ENCODE measurements at places on chromosomes 3 and 15.

- DNase-seq: no peak
Observed at GRCh38 chr3:195540027-195540426, 3.1 kb downstream of the PPP1R2 start.

- DNase-seq: no peak
Observed at GRCh38 chr3:12424635-12425319, 59.5 kb upstream of the TSEN2 start.

- DNase-seq: no peak
Observed at GRCh38 chr3:43998836-43999727, 242.6 kb upstream of the TOPAZ1 start.

DNA sequence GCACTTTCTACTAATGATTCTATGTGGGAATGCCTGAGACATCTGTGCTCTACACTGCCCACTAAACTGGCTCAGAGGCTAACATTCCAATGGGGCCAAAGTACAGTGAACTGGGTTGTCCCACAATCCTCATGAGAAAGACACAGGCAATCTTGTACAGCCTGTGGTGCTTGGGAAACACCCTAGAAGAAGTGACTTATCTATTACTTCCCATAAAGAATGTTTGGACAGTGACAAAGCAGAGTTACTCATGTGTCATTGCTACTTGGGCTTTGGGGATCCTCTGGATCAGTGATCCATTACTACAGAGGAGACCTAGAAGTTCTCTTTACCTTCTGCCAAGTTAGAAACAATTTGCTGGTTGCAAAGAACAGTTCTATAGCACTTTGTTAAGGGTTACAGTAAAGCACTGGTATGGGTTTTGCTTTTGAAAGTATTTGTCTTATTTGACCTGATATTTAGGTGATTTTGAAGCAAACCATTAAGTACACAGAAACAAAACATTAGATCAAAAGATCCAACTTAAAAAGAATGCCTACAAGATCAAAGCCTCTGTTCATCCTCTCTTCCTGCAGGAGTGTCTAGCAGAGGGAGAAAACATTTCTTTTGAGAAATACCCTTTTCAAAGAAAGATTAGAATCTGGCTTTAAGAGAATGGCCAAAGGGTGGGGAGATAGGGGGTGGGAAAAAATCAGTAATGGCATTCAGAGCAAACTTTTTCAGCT lies 75.8 kb downstream of the CTNNB1 start:
- DNase-seq: no peak

DNA sequence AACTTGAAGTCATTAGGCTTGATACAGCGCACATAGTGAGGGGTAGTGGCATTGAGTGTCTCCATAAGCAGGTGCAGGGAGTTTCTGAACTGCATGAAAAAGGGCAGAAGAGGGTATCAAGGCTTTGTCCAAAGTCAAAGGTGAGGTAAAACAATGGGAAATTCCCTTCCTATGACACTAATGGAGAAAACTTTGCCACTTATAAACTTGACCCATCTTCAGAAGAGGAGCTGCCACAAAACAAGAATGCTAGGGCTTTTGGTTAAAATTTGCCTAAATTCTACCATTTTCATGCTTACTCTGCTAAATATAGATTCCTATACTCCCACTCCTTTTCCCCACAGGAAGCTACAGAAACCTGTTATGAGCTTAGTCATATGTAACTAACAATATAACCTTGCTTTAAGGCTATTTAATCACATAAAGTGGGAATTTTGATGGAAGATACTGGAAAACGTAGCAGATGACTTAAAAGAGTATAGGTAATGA lies 87.5 kb upstream of the MYO5C start:
- DNase-seq: no peak

DNA sequence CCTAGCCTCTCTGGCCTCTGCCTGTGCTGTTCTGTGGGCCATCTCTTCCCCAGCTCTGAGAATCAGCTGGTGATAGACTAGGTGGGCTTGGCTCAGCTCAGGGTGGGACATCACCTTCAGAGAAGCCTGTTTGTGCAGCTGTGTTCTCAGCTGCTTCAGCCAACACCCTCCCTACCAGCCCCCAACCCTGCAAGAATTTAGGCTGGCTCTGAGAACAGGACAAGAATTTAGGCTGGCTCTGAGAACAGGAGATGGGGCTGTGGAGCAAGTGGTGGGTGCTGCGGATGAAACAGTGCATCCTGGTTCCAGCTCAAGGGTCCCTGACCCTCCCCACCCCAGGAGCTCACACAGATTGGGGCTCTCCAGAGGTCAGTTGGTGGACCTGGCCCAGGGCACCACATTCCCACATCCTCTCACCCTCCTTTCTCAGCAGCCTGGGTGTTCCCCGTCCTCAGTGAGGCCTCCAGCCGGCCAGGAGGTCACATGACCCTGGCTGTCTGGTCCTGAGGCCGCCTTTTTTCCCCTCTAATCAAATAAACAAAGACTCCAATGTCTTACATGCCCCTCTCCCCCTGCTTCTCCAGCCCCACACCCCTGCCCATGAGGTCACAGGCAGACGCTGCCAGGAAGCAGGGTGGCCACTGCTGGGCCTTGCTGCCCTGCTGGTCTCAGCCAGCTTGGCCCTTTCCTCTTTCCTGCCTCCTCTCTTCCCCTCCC lies 14.9 kb downstream of the PLEKHO2 start:
- no peak for DNase-seq

- no peak for DNase-seq
Observed at GRCh38 chr15:62164396-62165103, 535 bp downstream of the C2CD4B start.

- DNase-seq: no peak
Observed at GRCh38 chr3:42653560-42654330, at the start of gene ZBTB47. ZBTB47 (plus strand) TSS chr3:42653697; CDS start chr3:42658356, 4,659 bp downstream.

- DNase-seq: no peak
Observed at GRCh38 chr3:120823156-120823555, 80.6 kb downstream of the GTF2E1 start.

GRCh38 chr15:63727542-63727941 lies 106.2 kb downstream of the HERC1 start:
- no peak for DNase-seq

GRCh38 chr3:155024006-155024638 lies 56.0 kb upstream of the MME start:
- DNase-seq: no peak

- DNase-seq: no peak
Observed at GRCh38 chr15:37813306-37813705, 121.1 kb upstream of the TMCO5A start.

DNA sequence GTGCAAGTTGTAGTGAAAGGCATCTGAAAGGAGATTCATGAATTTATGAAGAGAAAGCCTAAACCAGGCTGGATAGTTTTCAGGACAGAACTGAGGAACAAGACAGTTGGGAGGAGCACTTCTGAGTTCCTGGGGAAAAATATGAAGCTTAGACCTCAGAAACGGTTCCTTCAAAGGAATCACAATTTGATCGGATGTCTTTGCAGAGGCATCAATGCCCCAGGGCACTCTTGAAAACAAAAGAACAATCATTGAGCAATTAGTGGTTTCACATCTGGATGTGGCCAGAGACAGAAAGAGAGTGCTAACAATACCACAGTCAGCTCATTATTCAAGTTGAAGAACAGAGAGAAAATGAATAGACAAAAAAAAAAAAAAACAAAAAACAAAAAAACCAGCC lies 86.2 kb downstream of the KLF13 start:
- no peak for DNase-seq

DNA sequence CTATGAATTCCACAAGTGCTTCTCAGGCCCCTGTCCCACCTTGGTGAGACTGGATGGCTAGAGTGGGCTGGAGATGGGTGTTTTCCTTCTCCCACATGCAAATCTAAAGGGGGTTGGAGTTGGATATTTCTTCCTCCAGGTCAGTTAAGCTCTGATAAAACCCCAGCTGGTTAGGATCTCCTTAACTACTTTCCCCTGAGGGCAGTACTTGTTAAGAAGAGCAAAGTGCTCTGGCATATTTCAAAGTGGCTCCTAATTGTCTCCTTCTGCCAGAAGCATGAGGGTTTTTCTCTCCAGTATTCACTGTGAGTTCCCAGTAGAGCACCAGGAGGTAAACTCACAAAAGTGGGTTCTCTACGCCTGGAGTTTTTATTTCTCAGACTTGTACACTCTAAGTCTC lies 31.4 kb downstream of the COL6A6 start:
- DNase-seq: no peak

DNA sequence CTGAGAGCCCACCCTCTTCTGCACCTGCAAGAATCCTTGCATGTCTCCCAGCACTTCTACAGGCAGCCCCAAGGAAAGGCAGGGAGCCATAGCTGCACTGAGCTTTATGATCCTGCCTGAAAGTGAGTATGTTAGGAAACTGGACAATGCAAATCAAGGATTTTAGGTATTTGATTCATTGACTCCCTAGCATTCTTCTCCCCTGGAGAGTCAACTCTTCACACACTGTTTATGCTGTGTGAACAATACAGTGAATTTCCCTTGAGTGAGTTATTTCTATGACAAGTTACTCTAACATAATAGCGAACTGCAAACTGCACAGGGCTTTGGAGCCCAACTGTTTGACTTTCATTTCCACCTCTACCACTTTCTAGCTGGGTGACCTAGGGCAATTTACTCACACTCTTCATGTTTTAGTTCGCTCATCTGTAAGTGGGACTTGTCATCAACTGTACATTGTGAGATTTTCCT lies 96.0 kb upstream of the PHLDB2 start:
- DNase-seq: no peak

GRCh38 chr3:119013951-119014350 lies 20.7 kb downstream of the IGSF11 start:
- no peak for DNase-seq

GRCh38 chr3:167160781-167161180 lies 219.3 kb downstream of the ZBBX start:
- no peak for DNase-seq

GRCh38 chr15:64810497-64811326 lies 14.7 kb downstream of the PIF1 start:
- no peak for DNase-seq

DNA sequence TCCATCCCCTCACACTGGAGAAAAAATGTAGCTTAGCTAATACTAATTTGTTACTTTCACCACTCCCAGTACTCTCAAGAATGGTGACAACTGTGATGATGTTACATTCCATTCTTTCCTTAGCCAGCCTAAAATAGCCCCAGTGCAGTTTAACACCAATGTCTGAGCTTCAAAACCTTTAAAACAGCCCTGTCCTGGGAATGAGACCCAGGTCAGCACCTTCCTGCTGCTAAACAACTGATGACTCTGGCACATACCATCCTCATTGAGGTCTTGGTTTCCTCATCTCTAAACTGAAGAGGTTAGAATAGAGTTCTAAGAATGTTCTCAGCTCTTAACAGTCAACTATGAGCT lies 3.8 kb downstream of the SCAMP2 start:
- DNase-seq: no peak

GRCh38 chr15:78049691-78050440 lies 27.6 kb downstream of the TBC1D2B start:
- peak; percentile 28 for DNase-seq

DNA sequence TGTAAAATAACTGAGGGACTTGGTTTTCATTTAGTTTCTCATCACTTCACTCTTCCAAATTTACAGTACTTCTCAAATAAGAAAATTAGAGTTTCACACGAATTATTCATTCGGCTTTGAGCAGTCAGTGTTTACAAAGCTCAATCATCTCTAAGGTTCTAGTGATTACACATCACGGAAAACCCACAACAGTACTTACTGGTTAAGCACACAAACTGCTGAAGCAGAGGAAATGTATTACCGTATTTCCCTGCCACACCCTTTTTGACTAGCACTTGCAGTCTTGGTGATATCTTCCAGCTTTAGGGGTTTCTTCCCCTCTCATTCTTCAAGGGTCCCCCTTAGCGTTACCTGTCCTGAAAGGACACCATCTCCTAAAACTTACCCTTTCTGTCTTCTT lies 164.8 kb upstream of the CDIN1 start:
- DNase-seq: no peak

GRCh38 chr15:39946862-39947261 lies 12.9 kb downstream of the EIF2AK4 start:
- no peak for DNase-seq

DNA sequence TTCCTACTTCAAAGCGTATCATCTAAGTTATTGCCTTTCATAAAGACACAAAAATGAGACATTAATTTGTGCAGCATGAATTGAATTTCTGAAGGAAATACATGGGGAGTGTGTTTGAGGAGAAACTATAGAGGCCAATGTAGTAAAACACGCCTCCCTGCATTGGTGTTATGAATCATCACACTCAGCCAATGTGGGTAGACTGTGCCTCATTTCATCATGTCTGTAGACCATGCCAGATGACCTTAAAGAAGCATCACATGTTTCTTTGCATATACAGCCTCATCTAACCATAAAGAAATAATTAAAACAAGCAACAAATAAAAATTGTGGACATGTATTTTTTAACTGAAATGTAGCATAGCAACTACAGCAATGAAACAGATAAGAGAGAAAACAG lies 486.0 kb upstream of the ADAMTS9 start:
- DNase-seq: no peak

- DNase-seq: no peak
Observed at GRCh38 chr3:36876181-36876936, 68.5 kb downstream of the TRANK1 start.

- no peak for DNase-seq
Observed at GRCh38 chr3:37712918-37713817, 148.5 kb upstream of the CTDSPL start.

- DNase-seq: no peak
Observed at GRCh38 chr3:108218811-108219210, 3.4 kb downstream of the IFT57 start.

DNA sequence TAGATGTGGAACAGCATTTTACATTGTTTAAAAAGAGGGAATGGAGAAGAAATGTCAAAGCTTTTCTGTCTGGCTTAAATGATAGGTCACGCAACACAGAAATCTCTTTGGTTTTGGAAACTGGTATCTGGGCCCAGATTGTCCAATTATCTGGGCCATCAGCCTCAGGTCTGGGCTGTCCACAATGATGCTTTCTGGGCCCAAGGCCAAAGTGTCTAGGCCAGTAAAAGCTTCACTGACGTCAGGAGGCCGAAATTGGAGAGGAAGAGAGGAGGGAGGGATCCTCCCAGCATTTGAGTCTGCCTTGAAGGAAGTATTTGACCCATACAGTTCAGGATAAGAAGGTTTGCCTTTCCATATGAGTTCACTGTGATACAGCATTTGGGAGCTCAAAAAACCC lies 60.7 kb upstream of the ALDH1A3 start:
- no peak for DNase-seq

DNA sequence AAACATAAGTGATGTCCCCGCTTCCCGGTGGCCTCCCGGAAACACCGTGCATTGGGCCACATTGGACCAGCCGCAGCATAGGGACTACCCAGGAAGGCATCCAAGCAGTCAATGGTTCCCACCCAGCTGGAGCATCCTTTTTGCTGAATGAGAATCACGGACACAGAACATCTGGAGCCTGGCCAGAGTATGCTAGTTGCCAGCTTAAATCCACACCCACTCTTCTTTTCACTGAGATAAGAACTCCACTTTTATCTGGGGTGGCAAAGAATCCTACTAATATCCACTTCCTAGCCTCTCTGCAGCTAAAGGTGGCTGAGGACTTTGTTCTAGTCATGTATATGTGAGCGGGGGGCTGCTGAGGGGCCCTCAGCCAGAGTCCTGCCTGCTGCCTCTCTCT lies 95.2 kb upstream of the PLXNA1 start:
- DNase-seq: no peak

DNA sequence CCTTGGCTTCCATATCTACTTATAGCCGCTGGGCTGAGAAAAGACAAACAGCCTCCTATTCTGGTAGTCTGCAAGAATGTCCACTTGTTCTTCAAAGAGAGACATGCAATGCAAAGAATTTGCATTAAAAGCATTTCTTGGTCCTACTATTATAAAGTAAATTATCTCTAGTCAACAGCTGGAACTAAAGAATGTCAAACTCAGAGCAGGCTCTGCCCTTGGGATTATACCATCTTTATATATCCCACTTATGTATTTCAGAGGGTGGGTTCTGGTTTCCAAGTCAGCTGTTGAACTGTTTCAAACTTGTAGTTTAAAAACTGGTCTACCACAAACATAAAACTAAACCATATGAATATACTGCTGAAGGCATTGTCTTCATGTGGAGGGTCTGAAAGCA lies 7.0 kb upstream of the ACTC1 start:
- no peak for DNase-seq

Data from stimulated activated CD4-positive, alpha-beta T cell treated with anti-CD3 and anti-CD28 coated beads, Interleukin-1b, Interleukin-23, amount 100 ng/mL, for 1 hour (primary cell).